ENCODE measurements at places on chromosomes 5 and 9.

GRCh38 chr5:97838214-97838613, 655.2 kb upstream of the RIOK2 start:
- peak; percentile 66 for DNase-seq

GRCh38 chr5:81204205-81204604, 28.9 kb upstream of the CKMT2 start:
- DNase-seq = no peak

DNA sequence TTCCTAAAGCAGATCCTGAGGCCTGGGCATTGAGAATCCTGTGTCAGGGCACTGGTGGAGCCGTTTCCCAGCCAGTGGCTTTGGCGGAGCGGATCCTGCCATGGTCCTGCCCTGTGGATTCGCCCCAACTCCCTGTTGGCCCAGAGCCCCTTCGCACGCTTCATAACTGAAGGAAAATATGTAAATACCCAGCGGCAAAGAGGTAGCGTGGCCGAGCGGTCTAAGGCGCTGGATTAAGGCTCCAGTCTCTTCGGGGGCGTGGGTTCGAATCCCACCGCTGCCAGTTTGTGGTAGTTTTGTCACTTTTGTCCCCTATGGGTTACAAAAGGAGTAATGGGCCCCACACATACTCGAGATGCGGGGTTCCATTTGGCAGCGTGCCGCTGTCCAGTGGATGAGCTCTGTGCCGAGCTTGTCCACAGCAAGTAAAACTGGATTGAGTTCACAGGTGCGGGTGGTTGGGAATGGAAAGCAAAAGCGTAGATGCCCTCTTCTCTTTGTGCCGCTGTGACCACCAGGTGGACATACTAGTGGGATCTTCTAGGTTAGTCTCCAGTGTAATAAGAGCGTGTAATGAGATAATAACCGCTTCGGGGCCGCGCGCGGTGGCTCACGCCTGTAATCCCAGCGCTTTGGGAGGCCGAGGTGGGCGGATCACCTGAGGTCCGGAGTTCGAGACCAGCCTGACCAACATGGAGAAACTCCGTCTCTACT, 17.3 kb downstream of the TRIM7 start:
- DNase-seq = peak; percentile 48

- DNase-seq = no peak
These were observed 185.4 kb downstream of the EBF1 start for GRCh38 chr5:158914008-158915000.

- no peak for DNase-seq
These were observed 6.9 kb upstream of the TPM2 start for GRCh38 chr9:35696520-35697215.

GRCh38 chr9:21810388-21810787, 8.0 kb downstream of the MTAP start:
- no peak for DNase-seq

DNA sequence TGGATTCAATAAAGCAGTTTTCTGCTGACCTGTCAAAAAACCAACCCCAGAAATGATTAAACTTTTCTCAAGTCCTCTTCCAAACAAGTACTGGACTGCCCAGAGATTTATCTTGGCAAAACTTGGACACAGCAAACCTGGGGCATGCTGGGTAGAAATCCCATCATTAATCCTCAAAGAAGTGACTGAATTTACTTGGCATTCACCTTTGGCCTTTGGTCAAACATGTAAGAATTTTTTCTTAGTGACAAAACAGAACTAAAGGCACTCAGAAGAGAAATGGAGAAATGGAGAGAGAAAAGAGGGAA, 248.6 kb upstream of the NREP start:
- no peak for DNase-seq

DNA sequence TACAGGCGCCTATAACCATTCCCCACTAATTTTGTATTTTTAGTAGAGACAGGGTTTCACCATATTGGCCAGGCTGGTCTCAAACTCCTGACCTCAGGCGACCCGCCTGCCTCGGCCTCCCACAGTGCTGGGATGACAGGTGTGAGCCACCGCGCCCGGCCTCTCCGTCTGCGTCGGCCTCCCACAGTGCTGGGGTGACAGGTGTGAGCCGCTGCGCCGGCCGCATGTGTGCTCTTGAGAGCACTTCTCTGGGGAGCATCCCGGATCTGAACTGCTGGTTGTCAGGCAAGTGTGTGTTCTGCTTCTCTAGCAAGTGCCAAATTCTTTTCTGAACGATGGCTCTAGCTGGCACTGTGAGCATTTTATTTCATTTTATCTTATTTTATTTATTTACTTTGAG, 3.7 kb upstream of the ENTPD2 start:
- no peak for DNase-seq

GRCh38 chr5:158485604-158486081, 614.1 kb downstream of the EBF1 start:
- DNase-seq = no peak

DNA sequence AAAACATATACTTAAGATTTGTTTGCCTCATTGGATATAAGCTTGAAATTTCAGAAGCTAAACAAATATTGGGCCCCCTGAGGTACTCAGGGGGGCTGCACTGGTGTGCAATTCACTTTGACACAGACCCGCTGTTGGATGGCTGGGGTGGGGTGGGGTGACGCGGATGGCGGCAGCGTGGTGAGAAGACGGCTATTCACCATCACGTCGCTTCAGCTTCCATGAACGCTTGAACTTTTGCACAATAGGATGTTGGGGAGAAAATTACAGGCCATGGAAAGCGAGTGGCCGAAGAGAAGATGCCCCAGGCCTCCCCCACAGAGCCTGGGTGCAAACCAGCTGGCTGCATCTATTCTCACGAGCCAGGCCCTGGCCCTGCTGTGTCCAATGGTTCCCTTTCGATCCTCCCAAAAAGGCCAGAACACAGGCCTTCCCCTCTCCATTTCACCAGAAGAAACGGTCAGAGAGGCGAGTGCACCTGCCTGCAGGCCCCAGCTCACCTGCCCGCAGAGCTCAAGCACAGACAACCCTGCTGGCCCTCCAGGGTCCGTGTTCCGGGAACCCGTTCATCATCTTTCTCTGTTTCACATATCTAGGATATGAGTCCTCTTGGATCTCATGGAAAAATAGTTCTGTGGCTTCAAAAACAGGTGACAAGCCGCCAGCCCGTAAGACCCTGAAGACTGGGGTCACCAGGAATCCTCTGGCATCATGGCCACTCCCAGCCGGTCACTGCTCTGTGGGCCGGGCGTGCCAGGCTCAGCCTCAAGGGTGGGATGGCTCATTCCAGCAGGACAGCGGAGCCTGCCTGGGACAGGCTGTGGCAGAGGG, 46.8 kb upstream of the SARDH start:
- no peak for DNase-seq

DNA sequence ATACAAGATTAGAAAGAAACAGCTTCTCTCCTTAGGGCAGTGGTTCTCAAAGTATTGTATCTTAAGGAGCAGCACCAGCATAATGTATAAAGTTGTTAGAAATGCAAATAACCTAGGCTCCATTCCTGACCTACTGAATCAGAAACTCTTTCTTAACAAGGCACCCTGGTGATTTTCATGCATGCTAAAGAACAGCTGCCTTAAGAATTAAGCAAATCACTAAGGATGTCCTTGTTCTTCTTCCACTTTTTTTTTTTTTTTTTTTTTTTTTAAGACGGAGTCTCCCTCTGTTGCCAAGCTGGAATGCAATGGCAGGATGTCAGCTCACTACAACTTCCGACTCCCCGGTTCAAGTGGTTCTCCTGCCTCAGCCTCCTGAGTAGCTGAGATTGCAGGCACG, 1095.2 kb upstream of the EDIL3 start:
- DNase-seq = no peak

GRCh38 chr9:61665829-61666228, 476.0 kb downstream of the SPATA31A7 start:
- no peak for DNase-seq

GRCh38 chr5:115428676-115429075, 115.9 kb downstream of the FEM1C start:
- DNase-seq = no peak

DNA sequence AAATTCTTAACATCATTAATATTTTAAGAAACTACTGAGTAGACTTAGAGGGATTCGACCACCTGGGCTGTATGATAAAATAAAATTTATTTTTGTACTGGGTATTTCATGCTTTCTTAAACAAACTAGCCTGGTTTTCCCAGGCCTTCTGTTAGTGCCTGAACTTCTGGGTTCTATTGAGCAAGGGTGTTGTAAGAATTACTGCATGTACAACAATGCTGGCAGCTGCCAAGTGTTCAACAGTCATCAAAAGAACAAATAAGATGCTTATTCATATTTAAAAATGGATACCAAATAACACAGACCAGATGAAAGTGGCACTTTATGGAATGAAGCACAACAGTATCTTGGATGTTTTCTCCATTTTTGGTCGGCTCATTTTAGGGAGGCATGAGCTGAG, 123.2 kb upstream of the FBXL7 start:
- DNase-seq = no peak

GRCh38 chr9:108022246-108022935, 532.8 kb upstream of the KLF4 start:
- no peak for DNase-seq

DNA sequence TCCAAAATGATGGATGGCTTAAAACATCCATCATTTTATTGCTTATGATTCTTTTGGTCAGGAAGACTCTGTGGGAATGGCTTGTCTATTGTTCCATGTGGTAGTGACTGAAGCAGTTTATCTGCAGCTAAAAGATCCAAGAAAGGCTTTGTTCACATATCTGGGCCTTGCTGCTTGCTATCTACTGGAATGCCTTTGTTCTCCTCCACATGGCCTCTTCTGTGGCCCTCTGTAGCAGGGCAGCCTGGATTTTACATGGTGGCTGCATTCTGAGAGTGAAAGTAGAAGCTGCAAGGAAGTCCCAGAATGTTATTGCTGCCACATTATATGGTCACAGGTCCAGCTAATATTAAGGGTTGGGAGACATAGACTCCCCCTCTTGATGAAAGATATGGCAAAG, 35.1 kb downstream of the DMXL1 start:
- DNase-seq = no peak

DNA sequence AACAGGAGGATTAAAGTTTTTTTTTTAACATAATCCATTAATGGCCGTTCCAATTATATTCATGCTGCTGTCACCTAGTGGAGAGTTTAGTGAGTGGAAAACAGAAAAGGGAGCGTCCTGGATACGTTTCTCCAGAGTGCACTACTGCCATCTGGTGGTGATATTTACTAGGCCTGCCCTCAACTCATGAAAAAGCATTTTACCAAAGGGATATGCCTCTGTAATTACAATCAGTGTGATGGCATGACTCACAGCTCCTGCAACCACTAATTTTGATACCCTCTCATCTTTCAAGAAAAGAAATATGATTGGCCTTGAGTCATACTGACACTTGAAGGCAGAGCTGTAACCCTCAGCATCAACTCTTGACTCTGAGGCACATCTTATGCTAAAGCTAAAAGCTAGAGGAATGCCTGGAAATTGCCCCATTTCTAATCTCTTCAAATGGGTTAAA, 20.1 kb downstream of the MINAR2 start:
- peak; percentile 42 for DNase-seq

DNA sequence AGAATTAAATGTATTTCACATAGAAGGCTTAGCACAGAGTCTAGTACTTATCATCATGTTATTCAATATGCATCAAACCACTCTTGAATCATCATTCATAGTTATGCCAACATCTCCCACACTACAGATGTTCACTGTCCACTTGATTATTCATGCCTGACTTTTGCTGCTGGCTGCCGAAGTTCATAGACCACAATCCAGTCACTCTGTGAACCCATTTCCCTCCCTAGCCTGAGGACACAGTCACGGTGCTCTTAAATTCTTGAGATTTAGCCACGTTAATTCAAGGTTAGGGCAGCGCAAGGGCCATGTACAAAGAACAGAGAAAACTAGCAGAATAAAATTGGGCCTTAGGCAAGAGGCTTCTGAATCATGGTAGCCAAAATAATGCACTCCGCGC, 32.4 kb downstream of the ABCA1 start:
- no peak for DNase-seq

DNA sequence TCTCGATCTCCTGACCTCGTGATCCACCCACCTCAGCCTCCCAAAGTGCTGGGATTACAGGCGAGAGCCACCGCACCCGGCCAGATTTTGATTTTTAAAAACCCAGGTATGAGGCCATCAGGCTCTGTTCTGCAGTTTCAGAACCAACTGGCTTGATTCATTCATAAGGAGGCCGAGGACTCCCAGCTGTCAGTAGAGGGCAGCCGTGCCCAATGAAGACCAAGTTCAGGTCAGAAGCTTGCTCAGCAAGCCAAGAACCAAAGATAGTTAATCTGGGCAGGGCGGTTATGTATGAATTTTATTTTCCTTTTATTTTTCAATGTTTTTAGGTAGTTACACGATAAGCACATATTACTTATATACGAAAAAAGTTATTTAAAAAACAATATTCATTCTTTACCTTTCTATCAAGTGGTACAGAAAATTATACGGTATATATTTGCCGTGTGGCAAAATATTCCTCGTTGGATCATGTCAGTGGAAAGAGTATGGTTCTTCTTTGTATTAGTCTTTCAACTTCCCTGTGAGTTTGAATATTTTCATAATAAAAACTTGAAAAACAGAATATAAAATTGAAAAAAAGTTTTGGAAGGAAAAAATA, 18.0 kb downstream of the MGAT1 start:
- DNase-seq = peak; percentile 35

GRCh38 chr5:125657936-125658335, 765.3 kb upstream of the GRAMD2B start:
- no peak for DNase-seq

Data from HS-27A (cell line).